Breast epithelium (tissue), 4 donors: ENCODE measurements at places on chromosomes 2 and 18. TPM values are rescaled to one million over a fixed set of nuclear protein-coding genes. Genes with fewer than 3 reads are reported as not detected.

Gene IL36G
- total RNA-seq: not detected

Gene PAX3
- 2.9 TPM for total RNA-seq

Gene HNMT
- 174 TPM for total RNA-seq

Gene SCN1A
- not detected for total RNA-seq

Gene TRIM43
- total RNA-seq: not detected

Gene ZSWIM2
- total RNA-seq: not detected

Gene CD8B2
- 0.29 TPM for total RNA-seq

DNA sequence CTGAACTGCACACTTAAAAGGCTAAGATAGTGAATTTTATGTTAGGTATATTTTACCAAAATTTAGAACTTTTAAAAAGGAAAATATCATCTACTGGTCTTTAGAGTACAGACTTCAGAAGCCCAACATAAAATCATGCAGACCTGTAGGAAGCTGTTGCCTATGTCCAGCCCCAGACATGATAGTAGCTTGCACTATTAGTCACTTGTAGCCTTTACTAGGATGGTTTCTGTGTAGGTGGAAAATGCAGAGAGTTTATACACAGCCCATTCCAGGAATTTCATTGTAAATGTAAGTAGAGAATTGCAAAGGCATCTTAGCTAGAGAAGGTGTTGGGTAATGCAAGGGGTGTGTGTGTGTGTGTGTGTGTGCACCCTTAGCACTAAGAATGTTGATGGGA lies 640.2 kb downstream of the RNF144A start:
- H3K36me3 ChIP-seq: no peaks in the 10 kb centered on the region
- no peak overlapping the region for H3K27ac ChIP-seq
- H3K4me1 ChIP-seq: no peaks in the 10 kb centered on the region
- DNase-seq: no peak

GRCh38 chr18:41266204-41266603 lies 688.8 kb upstream of the PIK3C3 start:
- no peaks in the 10 kb centered on the region for H3K36me3 ChIP-seq
- H3K27me3 ChIP-seq: no peaks in the 10 kb centered on the region
- no peaks in the 10 kb centered on the region for H3K4me1 ChIP-seq
- no peak for DNase-seq
- no peak overlapping the region for H3K27ac ChIP-seq

DNA sequence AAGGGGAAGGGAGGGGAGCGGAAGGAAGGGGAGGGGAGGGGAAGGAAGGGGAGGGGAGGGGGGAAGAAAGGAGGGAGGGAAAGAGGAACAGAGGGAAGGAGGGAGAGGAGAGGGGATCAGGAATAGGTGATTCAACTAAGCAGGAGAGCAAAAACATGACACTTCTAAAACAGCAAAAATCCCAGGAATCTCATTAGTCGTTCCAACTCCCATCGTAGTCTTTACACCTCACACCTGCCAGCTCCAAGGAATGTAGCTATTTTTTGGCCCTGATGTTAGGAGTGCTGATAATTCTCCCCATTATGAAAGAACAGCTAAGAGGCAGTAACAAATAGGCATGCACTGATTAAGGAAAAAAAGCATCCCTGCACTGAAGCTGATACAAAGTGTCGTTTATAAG lies 709.9 kb upstream of the PKDCC start:
- no peaks in the 10 kb centered on the region for H3K4me1 ChIP-seq
- no peak for DNase-seq
- no peak overlapping the region for H3K27ac ChIP-seq
- no peaks in the 10 kb centered on the region for H3K36me3 ChIP-seq
- H3K27me3 ChIP-seq: no peaks in the 10 kb centered on the region
- no peak overlapping the region for H3K4me3 ChIP-seq

DNA sequence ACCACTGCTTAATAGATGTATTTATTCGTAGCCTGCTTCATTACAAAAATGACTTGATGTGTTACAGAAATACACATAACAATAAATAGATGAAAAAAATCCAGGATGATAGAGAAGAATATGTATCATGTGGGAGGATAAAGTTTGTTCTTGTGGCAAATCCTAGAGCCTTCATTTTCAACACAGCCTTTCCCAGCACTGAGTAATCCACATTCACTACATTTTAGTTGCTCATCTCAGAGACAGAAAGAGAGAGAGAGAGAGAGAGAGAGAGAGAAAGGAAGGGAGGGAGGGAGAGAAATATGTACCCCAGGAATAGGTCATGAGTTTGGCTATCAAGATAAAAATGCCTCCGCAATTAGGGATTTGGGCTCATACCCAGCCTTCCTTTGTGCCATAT lies 144.3 kb downstream of the RBMS1 start:
- H3K27ac ChIP-seq: no peak overlapping the region
- H3K4me3 ChIP-seq: no peak overlapping the region
- no peak for DNase-seq
- H3K4me1 ChIP-seq: peaks cover 8% of the 10 kb centered on the region
- H3K27me3 ChIP-seq: no peaks in the 10 kb centered on the region
- H3K36me3 ChIP-seq: no peaks in the 10 kb centered on the region

DNA sequence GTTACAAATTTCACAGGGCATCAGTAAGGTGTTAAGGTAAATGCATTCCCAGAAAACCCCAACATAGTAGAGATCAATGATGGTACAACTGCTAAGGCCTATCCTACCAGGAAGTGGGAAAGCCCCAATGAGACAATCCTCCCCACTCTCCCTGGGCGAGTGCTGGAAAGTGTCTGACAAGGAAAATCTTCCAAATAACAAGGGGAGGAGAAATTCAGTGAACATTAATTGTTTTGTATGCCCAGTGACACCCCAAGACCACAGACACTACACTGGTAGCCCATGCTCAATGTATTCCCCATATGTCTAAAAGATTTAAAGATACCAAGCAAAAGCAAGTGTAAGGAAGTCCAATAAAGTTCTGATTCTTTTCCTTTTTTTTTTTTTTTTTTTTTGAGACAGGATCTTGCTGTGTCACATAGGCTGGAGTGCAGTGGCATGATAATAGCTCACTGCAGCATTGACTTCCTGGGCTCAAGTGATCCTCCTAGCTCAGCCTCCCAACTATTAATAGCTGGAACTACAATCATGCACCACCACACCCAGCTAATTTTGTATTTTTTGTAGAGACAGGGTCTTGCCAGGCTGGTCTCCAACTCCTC lies 24.7 kb downstream of the B4GALT6 start:
- no peak for DNase-seq
- no peak overlapping the region for H3K4me3 ChIP-seq
- no peak overlapping the region for H3K27ac ChIP-seq
- no peaks in the 10 kb centered on the region for H3K27me3 ChIP-seq
- H3K36me3 ChIP-seq: no peaks in the 10 kb centered on the region

DNA sequence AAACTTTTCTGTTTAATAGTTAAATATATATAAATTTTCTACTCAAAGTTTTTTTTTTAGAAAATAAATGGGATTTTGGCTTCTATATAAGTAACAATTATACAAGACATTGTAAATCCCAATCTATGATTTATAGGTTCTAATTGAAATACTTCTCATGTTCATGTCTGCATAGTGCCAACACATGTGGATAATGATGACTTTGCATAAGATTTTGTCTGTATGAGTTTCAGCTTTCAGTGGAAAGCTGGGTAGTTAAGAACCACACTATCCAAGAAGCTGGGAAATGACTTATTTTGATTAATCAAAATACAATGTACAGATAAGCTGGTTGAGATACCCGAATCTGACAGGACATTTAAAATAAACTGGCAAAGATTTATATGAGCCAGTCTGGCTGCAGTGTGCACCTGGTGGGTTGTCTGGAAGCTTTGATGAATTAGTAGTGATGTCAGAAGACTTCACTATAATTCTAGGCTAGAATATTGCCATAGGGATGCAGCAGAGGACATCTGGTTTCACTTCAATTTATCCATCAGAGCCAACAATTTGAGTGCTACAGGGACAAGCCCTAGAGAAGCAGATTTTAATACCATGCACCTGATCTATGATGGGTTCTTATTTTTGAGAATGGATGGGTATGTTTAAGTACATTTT lies 45.4 kb downstream of the EML6 start:
- H3K4me3 ChIP-seq: no peak overlapping the region
- H3K4me1 ChIP-seq: no peaks in the 10 kb centered on the region

DNA sequence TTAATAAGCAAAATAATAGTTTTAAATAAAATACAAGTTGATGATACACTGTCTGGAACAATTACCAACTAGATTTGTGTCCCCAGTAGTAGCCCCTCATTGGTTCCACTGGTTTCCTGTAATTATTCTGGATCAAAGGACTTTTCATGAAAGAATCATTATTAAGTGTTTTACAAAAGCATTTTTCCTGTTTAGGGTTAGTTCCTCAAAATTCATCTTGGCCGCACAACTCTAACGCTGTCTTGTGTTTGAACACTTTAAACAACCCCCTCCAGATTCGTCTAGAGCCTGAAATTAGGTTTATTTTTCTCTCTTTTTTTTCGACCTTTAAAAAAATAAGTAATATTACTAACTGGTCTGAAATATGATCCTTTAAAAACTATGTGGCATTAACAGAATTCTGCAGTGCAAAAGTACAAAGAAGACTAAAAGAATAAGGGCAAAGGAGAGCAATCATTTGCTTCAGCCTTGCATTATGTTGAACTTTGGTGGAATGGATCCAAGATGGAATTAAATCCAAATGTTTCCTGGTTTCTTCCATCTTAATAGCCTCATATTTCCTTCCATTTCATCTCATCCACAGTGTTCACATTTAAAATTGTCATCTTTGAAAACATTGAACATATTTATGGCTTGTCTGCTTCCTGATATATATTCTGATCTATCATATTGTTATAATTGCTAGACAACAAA lies 678.4 kb downstream of the IRS1 start:
- no peaks in the 10 kb centered on the region for H3K36me3 ChIP-seq
- no peaks in the 10 kb centered on the region for H3K4me1 ChIP-seq
- H3K27ac ChIP-seq: no peak overlapping the region
- H3K4me3 ChIP-seq: no peak overlapping the region

DNA sequence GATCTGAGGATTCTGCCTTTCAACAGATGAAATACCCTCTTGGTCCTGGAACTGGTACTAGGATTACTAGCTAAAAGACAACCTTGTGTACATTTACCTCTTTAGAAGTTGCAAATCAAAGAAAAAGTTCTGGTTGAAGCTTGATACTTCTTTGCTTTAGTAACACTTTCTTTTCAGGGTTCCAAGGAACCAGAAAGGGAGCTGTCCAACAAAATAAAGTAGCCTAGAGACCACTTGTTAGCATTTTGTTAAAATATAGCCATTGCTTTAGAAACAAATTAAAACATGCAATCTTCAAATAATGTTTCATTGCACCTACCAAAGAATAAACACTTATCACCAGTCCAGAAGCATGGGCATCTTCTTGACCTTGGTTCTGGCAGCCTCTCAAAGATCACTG lies 117.9 kb upstream of the MAP3K20 start:
- H3K4me3 ChIP-seq: no peak overlapping the region
- no peaks in the 10 kb centered on the region for H3K27me3 ChIP-seq
- no peaks in the 10 kb centered on the region for H3K4me1 ChIP-seq
- H3K36me3 ChIP-seq: no peaks in the 10 kb centered on the region

- H3K27ac ChIP-seq: no peak overlapping the region
- no peak overlapping the region for H3K4me3 ChIP-seq
- no peaks in the 10 kb centered on the region for H3K36me3 ChIP-seq
Measured at GRCh38 chr2:145207884-145208283, 688.0 kb upstream of the ZEB2 start.

DNA sequence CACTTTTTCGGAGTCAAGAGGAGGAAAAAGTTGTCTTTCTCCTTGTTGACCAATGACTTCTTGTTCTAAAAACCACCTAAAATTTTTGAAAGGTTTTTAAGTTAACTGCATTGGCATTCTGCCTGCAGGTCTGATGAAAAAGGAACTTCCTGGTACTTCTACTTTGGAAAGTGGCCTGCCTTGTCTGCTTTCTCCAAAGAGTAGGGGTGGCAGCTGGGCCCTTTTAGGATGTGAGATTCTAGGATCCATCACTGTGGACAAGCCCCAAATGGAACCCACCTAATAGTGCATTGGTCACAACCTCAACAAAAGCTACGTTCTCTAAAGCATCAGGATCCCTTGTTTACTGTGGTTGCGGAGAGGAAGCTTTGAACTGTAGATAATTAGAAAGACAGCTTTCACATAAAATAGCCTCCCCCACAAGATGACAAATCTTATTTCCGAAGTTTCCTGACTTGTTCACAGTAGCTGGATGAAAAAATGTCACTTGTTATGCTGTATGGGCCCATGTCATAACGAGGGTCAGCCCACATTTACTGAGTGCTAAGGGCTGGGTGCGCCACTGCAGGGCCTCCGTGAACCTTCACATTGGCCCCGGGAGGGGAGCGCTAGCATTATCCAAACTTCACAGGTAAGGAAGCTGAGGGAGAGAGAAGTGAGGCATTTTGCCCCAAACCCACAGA lies 17.4 kb downstream of the ASPRV1 start:
- DNase-seq: no peak
- no peak overlapping the region for H3K27ac ChIP-seq
- H3K36me3 ChIP-seq: no peaks in the 10 kb centered on the region
- no peaks in the 10 kb centered on the region for H3K4me1 ChIP-seq
- H3K27me3 ChIP-seq: no peaks in the 10 kb centered on the region

- H3K4me1 ChIP-seq: peaks cover 7% of the 10 kb centered on the region
- H3K27ac ChIP-seq: peak overlapping the region; percentile 37
- no peak for DNase-seq
- no peaks in the 10 kb centered on the region for H3K36me3 ChIP-seq
Measured at GRCh38 chr2:105432749-105433148, 33.9 kb upstream of the FHL2 start.

GRCh38 chr18:76472829-76473228 lies 22.2 kb downstream of the ZNF516 start:
- no peak for DNase-seq
- no peaks in the 10 kb centered on the region for H3K4me1 ChIP-seq
- H3K4me3 ChIP-seq: no peak overlapping the region
- no peaks in the 10 kb centered on the region for H3K36me3 ChIP-seq
- H3K27me3 ChIP-seq: no peaks in the 10 kb centered on the region
- no peak overlapping the region for H3K27ac ChIP-seq

GRCh38 chr2:166494140-166494624 lies at the start of gene SCN7A:
SCN7A (minus strand) TSS chr2:166494249; CDS start chr2:166477696, 16,553 bp downstream.
- peak within 1 kb of the TSS; percentile 5 for H3K4me3 ChIP-seq
- no peaks in the 10 kb centered on the region for H3K4me1 ChIP-seq
- no peaks in the 10 kb centered on the region for H3K36me3 ChIP-seq
